ENCODE measurements at places on chromosomes 6 and 20.

DNA sequence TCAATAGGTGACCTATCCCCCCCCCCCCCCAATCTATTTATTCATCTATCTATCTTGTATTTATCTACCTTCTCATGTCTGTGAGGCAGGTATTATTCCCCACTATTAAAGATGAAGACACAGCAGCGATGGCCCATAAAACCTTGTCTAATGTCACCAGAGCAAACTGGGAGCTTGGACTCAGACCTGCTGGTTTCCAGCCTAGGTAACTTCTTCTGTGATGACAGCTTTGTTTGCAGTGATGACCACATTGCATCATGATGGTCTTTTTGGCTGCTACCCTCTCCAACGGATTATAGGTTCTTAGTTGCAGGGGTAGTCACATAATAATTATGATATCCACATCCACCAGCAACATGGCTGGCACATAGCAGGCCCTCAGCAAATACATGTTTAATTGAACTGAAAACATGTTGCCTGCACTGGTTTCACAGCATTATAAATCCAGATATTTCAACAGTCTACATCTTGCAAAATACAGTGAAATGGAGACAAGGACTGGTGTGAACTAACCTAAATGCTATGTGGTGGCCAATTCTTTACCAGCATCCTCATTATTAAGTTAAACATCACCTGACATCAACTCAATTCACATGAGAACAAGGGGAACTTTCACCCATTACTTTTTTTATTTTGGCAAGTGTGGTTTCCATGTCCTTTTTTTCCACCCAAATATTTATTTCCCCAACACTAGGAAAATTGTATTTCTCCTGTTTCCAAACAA, 712.5 kb upstream of the NRSN1 start:
- peak; percentile 70 for DNase-seq

DNA sequence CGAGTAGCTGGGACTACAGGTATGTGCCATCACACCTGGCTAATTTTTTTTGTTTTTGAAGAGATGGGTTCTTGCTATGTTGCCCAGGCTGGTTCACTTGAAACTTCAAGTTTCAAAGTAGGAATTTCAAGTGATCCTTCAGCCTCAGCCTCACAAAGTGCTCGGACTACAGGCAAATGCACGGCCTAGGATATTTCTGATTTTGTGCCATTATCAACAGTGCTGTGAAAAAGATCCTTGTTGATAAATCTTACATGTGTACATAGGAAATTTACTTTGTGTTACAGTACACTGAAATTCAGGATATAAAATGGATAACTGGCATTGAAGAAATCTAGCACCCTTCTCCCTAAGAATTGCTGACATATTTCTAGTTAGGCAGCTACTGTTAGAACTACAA, 184.6 kb upstream of the PRDM1 start:
- DNase-seq: no peak

- DNase-seq: no peak
These were observed 362.7 kb upstream of the IMPG1 start for GRCh38 chr6:76435174-76435573.

DNA sequence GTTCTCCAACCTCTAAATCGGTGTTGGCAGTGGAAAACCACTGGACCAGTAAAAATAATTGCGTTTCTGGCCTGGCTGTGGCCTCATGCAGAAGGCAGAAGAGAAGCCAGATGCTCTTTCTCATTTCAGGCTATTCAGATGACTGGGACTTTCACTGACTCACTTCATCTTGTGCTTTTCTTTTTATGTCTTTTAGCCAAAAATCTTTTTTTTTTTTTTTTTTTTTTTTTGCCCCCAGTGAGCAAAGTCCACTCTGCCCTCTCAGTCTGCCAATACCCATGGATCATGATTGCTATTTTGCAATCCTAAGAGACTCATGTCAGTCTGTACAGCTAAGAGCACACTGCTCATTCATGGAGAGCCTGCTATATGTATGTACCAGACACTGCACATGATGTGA, 962.5 kb downstream of the KIF16B start:
- no peak for DNase-seq

GRCh38 chr6:35367646-35368037, 25.3 kb downstream of the PPARD start:
- no peak for DNase-seq

DNA sequence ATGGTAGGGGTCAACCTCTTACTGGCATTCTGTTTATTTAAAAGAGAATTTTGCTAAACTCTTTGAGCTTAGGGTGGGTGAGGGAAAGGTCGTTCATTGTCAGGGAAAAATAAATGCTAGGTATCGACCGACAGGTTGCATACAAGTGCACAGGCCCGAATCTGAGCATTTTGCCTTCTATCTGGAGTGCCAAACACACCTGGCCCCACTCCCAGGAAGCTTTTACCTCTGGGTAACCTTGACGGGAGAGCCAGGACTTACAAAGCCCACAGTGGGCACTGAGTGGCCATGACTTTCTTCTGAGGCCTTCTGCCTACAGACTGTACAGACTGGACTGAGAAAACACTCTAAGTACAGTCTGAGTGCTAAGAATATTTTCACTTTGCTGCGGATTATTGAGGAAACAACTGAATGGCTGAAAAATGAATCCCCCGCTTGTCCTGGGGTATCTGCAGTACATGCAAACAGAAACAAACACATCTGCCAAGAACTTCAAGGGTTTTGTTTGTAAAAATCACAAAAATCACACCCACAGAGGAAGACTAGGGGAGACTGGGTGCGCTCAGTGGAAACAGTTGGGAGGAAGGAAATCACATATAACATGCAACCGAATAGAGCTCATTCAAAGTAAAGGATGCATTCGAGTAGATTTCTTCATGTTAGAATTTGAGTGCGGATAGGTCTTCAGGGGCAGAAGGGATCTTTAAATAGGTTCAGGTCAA, 152.8 kb downstream of the NFATC2 start:
- no peak for DNase-seq
